Pancreas (tissue), 10 donors: ENCODE measurements at places on chromosomes 1 and 21. TPM values are rescaled to one million over a fixed set of nuclear protein-coding genes. Genes with fewer than 3 reads are reported as not detected.

ECM1 gene
- 0.92 TPM for total RNA-seq

DNA sequence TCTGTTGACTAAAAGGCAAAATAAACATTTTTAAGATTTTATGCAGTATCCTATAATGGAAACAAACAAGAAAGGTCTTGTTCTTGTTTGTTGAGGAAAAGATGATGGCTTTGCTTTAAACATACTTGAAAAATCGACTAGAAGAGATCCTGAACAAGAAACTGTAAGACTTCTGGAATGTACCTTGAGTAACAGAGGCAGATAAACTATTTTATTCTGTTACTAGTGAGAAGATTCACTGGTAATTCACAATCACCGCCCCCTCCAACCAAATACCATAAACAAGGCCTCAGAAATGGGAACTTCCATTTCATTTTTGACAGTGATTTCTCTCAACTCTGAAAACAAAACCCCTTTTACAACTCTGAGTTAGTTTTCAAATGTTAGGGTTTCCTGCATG, 18.1 kb downstream of the TSEN15 start:
- peaks cover 4% of the 10 kb centered on the region for H3K36me3 ChIP-seq
- no peak overlapping the region for H3K27ac ChIP-seq

MEX3A gene
- 0.28 TPM for total RNA-seq

DNA sequence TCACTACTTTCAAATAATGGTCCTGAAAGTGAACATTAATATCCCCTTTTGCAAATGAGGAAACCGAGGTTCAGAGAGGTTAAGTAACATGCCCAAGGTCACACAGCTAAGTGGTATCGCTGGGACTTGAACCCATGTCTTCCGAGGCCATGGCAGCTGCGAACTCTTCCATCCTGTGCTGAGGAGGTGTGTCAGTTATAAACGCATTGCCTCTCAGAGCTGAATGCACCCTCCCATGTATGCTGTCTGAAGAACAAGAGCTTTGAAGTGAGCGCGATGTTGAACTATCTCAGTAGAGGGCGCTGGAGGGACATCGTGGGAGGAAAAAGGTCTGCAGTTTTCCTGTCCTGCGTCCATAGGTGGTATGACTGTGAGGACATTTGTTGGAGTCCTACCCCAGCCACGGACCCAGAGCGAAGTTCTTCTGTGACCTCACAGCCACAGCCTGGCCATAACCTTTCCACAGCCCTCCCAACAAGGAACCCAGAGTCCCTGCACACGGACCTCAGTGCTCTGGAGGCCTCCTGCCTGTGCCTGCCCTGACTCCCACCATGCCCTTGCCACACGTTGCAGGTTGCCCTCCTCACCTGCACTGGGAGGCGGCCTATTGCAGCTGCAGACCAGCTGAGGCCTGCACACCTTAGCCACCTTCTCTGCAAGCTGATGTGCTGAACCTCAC, 7.5 kb downstream of the MYOC start:
- DNase-seq = no peak
- H3K4me3 ChIP-seq = no peak overlapping the region
- no peaks in the 10 kb centered on the region for H3K36me3 ChIP-seq
- no peak overlapping the region for H3K27ac ChIP-seq
- no peaks in the 10 kb centered on the region for H3K4me1 ChIP-seq
- no peaks in the 10 kb centered on the region for H3K27me3 ChIP-seq

DNA sequence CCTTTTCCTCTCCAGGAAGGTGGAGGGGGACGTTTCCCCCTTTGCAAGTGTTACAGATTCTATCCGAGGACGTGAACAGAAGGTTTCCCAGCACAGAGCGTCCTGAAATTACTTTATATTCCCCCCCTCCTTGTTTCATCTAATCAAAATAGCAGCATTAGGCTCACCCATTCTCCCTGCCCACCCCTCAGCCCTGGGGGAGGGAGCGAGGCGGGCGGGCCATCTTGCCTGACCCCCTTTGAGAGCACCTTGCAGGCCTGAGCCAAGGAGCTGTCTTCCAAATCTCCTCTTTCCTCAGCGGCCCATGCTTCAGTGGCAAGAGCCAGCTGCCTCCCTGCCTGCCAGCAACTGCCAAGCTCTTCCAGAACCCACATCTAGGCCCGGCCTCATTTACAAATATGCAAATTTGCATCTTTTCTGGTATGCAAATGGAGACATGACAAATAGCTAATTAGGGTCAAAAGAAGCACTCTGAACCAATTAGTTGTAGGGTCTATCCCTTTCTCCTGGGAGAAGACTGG, 69.1 kb upstream of the POU3F1 start:
- H3K4me3 ChIP-seq = no peak overlapping the region
- no peaks in the 10 kb centered on the region for H3K27me3 ChIP-seq
- H3K27ac ChIP-seq = no peak overlapping the region
- no peaks in the 10 kb centered on the region for H3K36me3 ChIP-seq

KLHDC7A gene
- total RNA-seq = 2.6 TPM

GRCh38 chr1:156342166-156342955, 4.0 kb downstream of the TSACC start:
- H3K27me3 ChIP-seq = no peaks in the 10 kb centered on the region
- no peaks in the 10 kb centered on the region for H3K4me1 ChIP-seq
- no peak overlapping the region for H3K4me3 ChIP-seq
- H3K27ac ChIP-seq = no peak overlapping the region
- no peaks in the 10 kb centered on the region for H3K36me3 ChIP-seq
